Caco-2 (cell line): ENCODE measurements at places on chromosomes 1 and 21. TPM values are rescaled to one million over a fixed set of nuclear protein-coding genes. Genes with fewer than 3 reads are reported as not detected.
A peak's percentile ranks its signal among the peaks of the same experiment; 100 is the strongest.

GRCh38 chr1:185520188-185520920 lies 203.3 kb upstream of the IVNS1ABP start:
- no peaks in the 10 kb centered on the region for H3K27me3 ChIP-seq
- H3K27ac ChIP-seq: no peak overlapping the region
- H3K4me1 ChIP-seq: no peaks in the 10 kb centered on the region
- no peak for DNase-seq
- H3K36me3 ChIP-seq: no peaks in the 10 kb centered on the region
- H3K4me3 ChIP-seq: no peak overlapping the region

DNA sequence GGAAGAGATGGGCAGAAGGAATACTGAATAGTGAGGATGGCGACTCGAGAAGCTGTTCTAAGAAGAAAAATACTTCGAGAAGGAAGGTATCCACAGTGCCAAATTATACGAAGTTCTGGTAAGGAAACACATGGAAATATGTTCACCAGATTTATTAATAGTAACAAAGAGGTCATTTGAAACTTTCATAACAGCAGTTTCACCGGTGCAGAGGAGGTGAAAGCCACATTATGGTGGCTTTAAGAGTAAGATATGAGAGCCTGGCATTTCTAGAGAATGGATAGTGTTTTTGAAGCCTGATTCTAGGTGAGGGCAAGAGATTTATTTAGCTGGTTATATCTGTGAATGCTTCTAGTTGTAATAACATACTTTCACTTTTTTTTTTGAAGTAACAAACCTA lies 56.2 kb downstream of the DPYD start:
- H3K36me3 ChIP-seq: no peaks in the 10 kb centered on the region
- H3K4me1 ChIP-seq: no peaks in the 10 kb centered on the region
- no peaks in the 10 kb centered on the region for H3K27me3 ChIP-seq
- H3K27ac ChIP-seq: no peak overlapping the region
- no peak overlapping the region for H3K4me3 ChIP-seq

DNA sequence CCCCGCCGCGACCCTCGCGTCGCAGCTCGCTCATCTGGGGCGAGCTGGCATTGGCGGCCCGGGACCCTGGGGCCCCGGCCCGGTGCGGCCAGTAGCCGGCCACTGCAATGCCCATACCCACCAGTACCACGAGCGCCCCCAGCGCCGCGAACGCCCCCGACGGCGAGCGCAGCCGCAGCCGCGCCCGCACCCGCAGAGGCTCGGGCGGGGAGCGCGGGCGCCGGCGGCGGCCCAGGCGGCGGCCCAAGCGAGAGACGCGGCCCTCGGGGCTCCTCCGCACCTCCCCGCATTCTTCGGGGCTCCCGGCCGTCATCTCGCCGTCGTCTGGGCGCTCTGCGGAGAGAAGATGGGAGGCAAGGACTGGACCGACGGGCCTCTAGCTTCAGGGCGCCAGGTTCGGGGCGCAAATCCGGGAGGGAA lies 2.2 kb downstream of the TMEM200B start:
- H3K4me3 ChIP-seq: no peak overlapping the region
- no peak overlapping the region for H3K27ac ChIP-seq
- no peaks in the 10 kb centered on the region for H3K27me3 ChIP-seq

The PLA2G2C gene
- total RNA-seq: not detected in 2 replicates

The SON gene
- total RNA-seq: 220 and 273 TPM in 2 replicates

The VSIG8 gene
- total RNA-seq: not detected in 2 replicates

The TRPM2 gene
- total RNA-seq: 0.07 and 0.20 TPM in 2 replicates

The CTTNBP2NL gene
- 11.3 and 15.0 TPM in 2 replicates for total RNA-seq

GRCh38 chr1:41498804-41499203 lies 14.3 kb upstream of the EDN2 start:
- H3K27me3 ChIP-seq: no peaks in the 10 kb centered on the region
- no peak overlapping the region for H3K4me3 ChIP-seq
- peaks cover 49% of the 10 kb centered on the region for H3K4me1 ChIP-seq
- no peaks in the 10 kb centered on the region for H3K36me3 ChIP-seq
- H3K27ac ChIP-seq: no peak overlapping the region

GRCh38 chr1:10755970-10756521 lies 40.4 kb downstream of the CASZ1 start:
- H3K27me3 ChIP-seq: no peaks in the 10 kb centered on the region
- H3K27ac ChIP-seq: no peak overlapping the region
- H3K36me3 ChIP-seq: no peaks in the 10 kb centered on the region
- DNase-seq: peak; percentile 22
- H3K4me1 ChIP-seq: peaks cover 10% of the 10 kb centered on the region

- no peaks in the 10 kb centered on the region for H3K27me3 ChIP-seq
- no peak overlapping the region for H3K27ac ChIP-seq
- no peaks in the 10 kb centered on the region for H3K4me1 ChIP-seq
- no peak overlapping the region for H3K4me3 ChIP-seq
- DNase-seq: no peak
Observed at GRCh38 chr1:187006896-187007295, 178.1 kb downstream of the PLA2G4A start.
